ENCODE measurements at places on chromosomes 7 and 10.

GRCh38 chr10:20494474-20494873 is 402.6 kb downstream of the NEBL start:
- DNase-seq, result no peak

DNA sequence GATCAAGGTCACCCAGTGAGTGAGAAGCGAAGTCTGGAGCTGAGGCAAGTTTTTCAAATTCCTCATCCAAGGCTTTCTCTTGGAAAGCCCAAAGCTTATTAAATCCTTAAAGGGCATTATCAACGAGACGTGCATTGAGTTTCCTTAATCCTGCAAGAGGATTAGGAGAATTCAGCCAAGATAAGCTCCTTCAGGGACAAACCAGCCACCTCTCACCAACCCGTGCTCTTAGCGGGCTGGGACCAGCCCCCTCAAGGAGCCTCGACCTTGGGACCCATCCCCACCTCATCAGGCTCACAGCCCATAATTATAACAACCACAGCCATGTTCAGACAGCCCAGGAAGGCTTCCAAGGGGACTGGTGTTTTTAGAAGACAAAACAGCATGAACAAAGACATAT is 12.0 kb upstream of the SLC29A4 start:
- DNase-seq, result no peak

GRCh38 chr10:121082984-121083383 is 231.8 kb downstream of the WDR11 start:
- DNase-seq, result no peak

- DNase-seq, result no peak
Observed at GRCh38 chr7:15303357-15303756, 258.5 kb downstream of the AGMO start.

DNA sequence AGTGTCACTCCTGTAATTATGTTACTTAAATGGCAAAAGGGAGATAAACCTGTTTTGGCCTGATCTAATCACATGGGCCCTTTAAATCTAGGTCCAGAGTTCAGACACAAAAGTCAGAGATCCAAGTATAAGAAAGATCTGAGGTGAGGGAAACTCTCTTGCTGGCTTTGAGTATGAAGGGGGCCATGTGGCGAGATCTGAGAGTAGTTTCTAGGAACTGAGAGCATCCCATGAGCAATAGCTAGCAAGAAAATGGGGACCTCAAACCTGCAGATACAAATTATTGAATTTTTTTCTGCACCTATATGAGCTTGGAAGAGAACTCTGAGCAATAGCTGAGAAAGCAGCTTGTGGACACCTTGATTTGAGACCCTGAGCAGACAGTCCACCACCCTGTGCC is 27.6 kb downstream of the ANKRD7 start:
- DNase-seq, result no peak

- no peak for DNase-seq
Observed at GRCh38 chr10:119190954-119191785, 12.6 kb upstream of the PRDX3 start.

DNA sequence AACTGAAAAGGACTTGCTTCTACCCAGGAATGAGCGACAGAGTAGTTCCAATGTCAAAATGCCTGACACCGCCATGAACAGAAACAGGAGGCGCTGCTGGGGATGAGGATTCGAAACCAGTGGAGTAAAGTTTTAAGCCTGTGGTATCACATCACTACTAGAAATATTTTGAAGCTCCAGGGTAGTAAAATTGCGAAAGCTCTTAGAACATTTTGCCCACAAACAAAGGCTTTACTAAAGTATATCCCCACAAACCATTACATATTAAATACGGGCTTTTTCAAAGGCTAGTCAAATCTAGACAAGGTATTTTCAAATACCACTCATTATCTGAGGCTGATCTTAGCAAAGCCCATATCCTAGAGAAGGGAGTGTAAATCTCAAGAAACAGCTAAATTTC is 2.4 kb downstream of the PRDX3 start:
- DNase-seq, result no peak

- no peak for DNase-seq
Observed at GRCh38 chr7:157224627-157225026, 85.9 kb downstream of the UBE3C start.

- no peak for DNase-seq
Observed at GRCh38 chr7:33250421-33250871, 121.1 kb downstream of the BBS9 start.

- no peak for DNase-seq
Observed at GRCh38 chr10:33382216-33382600, 47.7 kb upstream of the NRP1 start.

DNA sequence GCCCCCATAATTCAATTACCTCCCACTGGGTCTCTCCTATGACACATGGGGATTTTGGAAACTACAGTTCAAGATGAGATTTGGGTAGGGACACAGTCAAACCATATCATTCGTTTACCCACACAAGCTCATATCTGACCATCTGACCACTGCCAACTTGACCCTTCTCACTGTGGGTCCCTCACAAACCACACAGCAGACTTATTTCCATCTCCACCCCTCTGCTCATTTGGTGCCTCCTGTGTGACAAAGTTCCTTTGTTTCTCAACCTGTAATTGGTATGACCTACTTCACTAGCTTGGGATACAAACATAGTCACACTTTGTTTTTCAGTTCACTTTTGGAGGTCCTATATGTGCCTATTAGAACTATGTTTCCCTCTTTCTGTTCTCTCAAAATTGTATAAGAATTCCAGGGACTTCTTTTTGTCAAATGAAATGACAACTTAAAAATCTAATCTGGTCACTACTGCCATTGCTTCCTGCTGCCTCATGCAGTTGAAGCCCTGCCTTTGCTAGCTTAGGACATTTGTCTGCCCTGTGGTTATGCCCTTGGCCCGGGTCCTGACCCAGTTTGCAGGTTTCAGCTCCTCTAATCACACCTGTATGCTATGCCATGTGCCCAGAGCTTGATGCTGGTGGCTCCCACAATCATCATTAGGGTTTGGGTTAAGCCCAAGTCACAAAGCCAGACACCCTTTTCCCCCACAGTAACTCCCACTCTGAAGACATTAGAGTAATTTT is 69.9 kb downstream of the PPP1R3C start:
- DNase-seq, result no peak

DNA sequence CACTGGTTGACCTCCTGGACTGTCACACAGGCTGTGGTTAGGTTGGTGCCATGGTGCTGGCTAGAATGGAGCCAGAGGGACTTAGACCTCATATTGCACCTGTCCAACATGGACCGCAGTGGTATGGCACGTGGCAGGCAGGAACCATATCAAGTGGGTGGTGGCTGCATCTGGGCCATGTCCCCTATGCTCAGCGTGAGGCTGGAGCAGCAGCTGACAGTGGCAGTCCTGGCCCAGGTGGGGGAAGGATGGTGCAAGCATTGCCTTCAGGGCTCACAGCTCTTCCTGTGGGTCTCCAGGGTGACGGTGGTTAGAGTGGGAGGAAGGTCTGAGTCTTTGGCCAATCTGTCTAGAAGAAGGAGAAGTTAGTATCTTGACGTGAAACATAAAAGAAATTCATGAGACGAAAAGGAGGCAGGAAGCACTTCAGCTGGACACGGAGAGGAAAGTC is 54.5 kb upstream of the PFKFB3 start:
- DNase-seq, result no peak

Measured in stimulated activated CD4-positive, alpha-beta T cell treated with anti-CD3 and anti-CD28 coated beads, Interleukin-2, amount 100 ng/mL, for 4 hours (primary cell).